ENCODE measurements at places on chromosomes 7 and 10.

GRCh38 chr10:129511086-129511485 lies 44.0 kb downstream of the MGMT start:
- DNase-seq: no peak

DNA sequence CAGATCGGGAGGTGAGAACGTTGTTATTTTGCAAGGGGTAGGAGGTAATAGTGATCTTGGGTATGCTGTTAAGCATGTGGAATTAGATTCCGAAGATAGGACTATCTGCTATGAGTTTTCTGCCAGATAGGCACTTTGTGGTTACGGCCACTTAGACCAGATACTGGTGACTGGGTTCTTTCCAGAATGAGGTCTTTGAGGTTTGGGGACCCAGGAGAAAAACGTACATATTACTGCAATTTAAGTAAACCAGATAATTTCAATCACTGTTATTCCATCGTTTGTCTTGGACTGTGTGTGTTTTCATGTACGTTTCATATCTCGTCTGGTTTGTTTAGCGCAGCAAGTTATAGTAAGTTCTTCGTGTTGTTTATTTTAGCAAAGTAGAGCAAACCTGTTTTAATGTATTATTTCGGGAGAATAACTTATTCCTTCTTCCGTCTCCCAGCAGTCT lies 312 bp downstream of the ARL4A start:
- no peak for DNase-seq

- no peak for DNase-seq
Observed at GRCh38 chr7:134701272-134701671, 54.6 kb downstream of the BPGM start.

- DNase-seq: no peak
Observed at GRCh38 chr7:157668221-157668883, 331.5 kb downstream of the DNAJB6 start.

GRCh38 chr10:71613261-71613777 lies 106.3 kb downstream of the C10orf105 start:
- no peak for DNase-seq

DNA sequence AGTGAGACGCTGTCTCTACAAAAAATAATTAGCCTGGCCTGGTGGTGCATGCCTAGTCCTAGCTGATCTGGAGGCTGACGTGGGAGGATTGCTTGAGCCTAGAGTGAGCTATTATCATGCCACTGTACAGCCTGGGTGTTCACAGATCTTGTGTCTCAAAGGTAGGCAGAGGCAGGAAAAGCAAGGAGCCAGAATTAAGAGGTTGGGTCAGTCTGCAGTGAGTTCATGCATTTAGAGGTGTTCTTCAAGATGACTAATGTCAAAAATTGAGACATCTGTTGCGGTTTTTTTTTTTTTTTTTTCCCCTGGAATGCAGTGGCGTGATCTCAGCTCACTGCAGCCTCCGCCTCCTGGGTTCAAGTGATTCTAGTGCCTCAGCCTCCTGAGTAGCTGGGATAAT lies 5.4 kb downstream of the PPIA start:
- no peak for DNase-seq

DNA sequence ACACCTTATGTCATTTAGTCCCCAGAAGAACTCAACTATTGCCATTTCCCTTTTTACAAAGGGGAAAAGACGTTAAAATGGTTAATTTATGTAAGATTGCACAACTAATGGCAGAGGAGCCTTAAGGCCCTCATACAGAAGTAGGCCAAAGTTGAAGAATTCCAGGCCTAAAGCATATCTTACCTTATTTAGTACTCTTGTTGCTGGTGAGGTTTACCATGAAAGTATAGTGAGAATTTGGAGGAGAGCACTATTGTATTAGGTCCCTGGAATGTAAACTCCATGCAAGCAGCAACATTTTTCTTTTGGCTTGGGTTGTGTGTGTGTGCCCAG lies 731 bp upstream of the CRPPA start:
- DNase-seq: no peak

DNA sequence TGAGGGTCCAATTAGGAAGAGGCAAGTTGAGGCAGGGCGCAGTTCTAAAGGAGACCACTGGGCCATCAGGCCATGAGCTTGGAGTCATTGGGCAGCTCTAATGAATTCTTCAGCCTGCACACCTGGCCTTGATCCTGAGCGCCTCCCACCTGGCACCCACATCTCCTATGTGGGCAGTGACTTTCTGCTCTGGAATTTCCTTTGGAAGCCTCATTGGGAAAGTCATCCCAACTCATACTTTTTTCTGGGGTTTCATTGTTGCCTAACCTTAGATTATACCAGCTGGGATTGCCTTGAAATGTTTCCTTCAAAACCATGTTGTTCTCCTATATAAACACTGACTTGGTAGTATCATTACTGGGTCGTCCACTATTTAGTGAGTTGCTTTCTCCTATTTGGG lies 54.1 kb downstream of the PLPP4 start:
- DNase-seq: no peak

GRCh38 chr7:96558530-96558929 lies 151.1 kb downstream of the SEM1 start:
- no peak for DNase-seq

GRCh38 chr7:30168835-30169573 lies 34.2 kb downstream of the MTURN start:
- DNase-seq: no peak

DNA sequence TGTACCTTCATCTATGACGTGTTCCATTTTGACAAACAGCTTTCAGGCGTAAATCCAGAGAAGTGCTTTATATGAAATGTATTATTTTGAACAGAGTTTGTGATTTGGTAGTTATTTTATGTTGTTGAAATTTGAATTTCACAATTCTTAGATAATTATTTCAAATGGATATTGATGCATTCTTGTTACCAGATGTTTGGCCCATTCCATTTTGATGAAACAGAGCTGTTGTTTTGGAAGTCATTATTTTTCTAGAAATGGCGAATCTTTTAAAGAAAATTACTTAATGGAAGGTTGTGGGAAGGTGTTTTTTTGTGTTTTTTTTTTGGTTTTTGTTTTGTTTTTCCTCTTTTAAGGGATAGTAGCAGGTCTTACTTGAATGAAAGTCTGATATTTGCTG lies 2.4 kb downstream of the OTUD1 start:
- DNase-seq: no peak

Data from stimulated activated CD4-positive, alpha-beta T cell treated with anti-CD3 and anti-CD28 coated beads, TNF-alpha, amount 100 ng/mL, for 48 hours (primary cell).